BJ (cell line): ENCODE measurements at places on chromosomes 7 and 10.

- no peak for DNase-seq
These were observed 168.4 kb downstream of the SORCS3 start for GRCh38 chr10:104809288-104810090.

GRCh38 chr10:55519264-55519663 lies 718.2 kb upstream of the PCDH15 start:
- DNase-seq, result no peak

DNA sequence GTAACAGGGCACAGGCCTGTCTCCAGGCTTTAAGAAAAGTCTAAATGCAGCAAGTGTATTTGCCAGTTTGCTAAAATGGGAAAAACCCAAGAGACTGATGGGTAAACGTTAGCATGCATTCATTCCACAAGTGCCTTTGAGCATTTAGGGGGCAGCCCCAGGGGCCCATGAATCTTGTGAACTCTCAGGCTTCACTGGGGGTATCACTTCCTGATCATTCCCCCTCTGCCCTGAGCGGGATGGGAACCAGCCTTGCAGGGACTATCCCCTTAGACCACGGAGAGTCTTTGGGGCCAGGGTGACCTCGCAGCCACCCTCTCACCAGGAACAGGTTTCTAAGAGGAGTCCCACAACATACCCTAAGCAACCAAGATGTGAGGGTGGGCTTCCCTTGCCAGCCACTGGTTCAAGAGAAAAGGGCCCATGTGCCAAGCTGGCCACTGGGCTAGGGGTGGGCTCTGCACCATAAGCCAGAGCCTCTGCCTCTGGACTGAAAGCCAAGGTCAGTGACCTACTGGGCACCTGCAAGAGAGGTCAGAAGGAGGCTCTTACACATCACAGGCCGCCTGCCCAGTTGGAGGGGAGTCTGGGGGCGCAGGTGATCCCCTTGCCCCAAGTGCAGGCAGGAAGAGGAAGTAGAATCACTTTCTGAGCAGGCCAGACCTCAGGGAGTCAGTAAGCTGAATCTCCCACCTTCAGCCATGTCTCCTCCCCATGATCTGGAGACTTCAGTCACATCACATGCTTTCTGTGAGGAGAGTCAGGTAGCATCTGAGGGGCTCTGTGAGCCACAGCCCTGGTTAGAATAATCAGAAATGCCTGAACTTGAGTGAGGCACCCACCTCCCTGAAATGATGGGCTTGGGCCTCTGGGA lies 75.0 kb downstream of the C10orf105 start:
- DNase-seq, result no peak

- no peak for DNase-seq
These were observed 66.6 kb upstream of the IGFBP3 start for GRCh38 chr7:45987521-45988290.

- no peak for DNase-seq
These were observed 13.0 kb downstream of the AKR1D1 start for GRCh38 chr7:138089080-138089901.

- DNase-seq, result no peak
These were observed 21.6 kb downstream of the IDE start for GRCh38 chr10:92552310-92552709.

GRCh38 chr10:80132299-80133139 lies at the start of gene PLAC9:
Gene PLAC9 (plus strand): TSS chr10:80132730. CDS start chr10:80132763, 33 bp downstream.
- no peak for DNase-seq

DNA sequence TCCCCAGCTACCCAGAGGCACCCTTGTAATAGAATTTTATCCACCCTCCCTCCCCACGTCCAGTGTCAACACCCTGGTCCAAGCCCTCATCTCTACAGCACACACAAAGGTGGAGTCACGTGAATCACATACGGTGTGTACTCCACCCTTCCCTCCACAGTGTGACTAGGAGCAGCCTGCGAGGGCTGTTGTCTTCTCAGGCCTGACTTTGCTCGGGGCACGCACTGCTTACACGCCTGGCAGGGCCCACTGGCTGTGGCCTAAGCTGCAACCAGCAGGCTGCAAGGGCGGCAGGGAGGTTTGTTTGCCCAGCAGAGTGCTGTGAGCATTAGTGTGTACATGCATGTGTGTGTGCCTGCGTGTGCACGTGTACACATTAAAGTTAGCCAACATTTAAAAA lies 93.7 kb downstream of the COBL start:
- DNase-seq, result no peak

DNA sequence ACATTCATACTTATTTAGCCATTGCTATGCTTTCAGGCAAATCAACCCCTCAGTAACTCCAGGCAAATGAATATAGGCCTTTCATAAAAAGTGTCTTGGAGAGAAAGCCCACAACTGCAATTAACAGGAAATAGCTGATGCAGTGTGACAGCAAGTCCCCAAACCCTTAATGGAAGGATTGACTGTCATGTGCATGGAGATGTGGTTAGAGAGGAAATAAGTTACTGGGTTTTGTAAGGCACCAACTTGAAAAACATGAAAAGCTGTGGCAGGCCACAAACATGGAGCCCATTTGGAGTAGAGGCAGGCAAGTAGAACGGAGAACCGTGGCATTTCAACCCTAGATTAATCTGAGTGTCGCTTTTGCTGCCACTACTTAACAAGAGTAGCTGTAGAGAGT lies 549.4 kb upstream of the C7orf33 start:
- DNase-seq, result no peak

GRCh38 chr7:70545214-70545613 lies 586.7 kb upstream of the GALNT17 start:
- DNase-seq, result no peak

- DNase-seq, result no peak
These were observed 379.1 kb downstream of the TCERG1L start for GRCh38 chr10:130932326-130933007.

DNA sequence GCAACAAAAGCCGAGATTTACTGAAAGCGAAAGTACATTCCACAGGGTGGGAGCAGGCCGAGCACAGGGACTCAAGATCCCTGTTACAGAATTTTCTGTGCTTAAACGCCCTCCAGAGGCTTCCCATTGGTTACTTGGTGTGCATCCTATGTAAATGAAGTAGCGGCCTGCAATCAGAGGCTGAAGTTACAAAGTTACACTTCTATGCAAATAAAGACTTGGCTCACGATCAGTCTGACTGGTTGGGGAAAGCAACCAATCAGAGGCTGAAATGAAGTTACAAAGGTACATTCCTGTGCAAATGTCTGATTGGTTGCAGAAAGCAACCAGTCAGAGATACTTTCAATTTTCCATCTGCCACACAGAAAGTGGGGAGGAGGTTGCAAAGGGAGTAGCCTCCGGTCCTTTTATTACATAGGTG lies 4.1 kb downstream of the ACBD7 start:
- peak; percentile 81 for DNase-seq

GRCh38 chr7:154837622-154838021 lies 165.3 kb downstream of the PAXIP1 start:
- DNase-seq, result no peak

- DNase-seq, result no peak
These were observed 527.0 kb upstream of the NRG3 start for GRCh38 chr10:81348003-81348402.

- DNase-seq, result no peak
These were observed 7.4 kb downstream of the IMPDH1 start for GRCh38 chr7:128402356-128402755.

DNA sequence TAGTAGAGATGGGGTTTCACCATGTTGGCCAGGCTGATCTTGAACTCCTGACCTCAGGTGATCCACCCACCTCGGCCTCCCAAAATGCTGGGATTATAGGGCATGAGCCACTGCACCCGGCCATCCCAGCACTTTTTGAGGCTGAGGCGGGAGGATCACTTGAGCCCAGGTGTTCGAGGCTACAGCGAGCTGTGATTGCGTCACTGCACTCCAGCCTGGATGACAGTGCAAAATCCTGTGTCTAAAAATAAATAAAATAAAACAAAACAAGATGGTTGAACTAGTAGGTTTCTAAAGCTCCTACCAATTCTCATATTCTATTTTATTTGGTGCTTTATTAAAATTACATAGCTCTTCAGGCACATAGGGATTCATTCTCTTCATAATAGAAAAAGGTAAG lies 890.3 kb upstream of the AUTS2 start:
- DNase-seq, result no peak

- DNase-seq, result no peak
These were observed 104.0 kb downstream of the SRI start for GRCh38 chr7:88115816-88116215.

GRCh38 chr10:62796896-62797295 lies 7.6 kb upstream of the ADO start:
- DNase-seq, result no peak

DNA sequence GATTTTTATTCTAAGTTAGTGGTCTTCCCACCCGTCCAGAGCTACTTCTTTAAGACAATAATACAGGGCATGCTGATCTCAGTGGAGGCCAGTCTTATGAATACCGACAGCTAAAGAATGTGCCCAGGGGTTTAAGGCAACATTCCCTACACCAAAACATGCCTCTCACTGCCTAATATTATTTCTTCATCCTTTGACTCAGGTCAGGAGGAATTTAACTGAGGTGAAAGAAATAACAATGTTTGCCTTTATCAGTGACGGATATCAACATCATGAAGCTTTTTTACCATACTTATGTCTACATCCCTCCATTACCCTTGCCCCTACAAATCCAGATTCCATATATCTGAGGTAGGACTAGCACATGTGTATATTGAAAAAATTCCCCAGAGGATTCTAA lies 33.3 kb upstream of the TES start:
- DNase-seq, result no peak

- DNase-seq, result no peak
These were observed 173.6 kb downstream of the SH3PXD2A start for GRCh38 chr10:103681617-103682399.

DNA sequence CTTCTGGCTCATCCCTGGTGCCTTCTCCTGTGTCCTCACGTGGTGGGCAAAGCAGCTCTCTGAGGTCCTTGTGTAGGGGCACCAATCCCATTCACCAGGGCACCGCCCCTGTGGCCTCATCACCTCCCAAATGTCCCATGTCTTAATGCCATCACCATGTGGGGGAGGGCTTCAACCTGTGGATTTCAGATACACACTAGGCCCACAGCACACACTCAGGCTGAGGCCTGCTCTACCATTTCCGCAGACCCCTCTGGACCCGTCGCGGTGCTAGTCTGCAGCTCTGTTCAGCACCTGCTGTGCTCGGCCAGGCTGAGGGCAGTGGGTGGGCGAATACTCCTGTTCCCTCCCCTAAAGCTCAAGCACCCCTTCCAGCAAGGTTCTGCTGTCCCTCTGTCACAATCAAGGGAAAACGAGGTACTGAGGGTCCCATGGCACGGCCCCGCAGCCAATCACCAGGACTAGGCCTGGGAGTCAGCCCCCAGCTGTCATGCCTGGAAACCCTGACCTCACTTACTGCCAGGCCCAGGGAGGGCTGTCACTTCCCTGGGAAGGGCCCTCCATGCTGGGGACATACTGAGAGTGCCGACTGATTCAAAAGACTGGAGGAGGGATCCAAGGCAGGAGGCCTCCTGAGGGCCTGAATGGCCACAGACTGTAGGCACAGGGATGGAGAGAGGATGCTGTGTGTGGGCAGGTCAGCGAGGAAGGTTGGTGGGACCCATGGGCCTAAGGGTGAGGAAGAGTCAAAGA lies 123.8 kb upstream of the RET start:
- DNase-seq, result no peak
